ENCODE measurements at places on chromosomes 2 and 18.
A peak's percentile ranks its signal among the peaks of the same experiment; 100 is the strongest.

DNA sequence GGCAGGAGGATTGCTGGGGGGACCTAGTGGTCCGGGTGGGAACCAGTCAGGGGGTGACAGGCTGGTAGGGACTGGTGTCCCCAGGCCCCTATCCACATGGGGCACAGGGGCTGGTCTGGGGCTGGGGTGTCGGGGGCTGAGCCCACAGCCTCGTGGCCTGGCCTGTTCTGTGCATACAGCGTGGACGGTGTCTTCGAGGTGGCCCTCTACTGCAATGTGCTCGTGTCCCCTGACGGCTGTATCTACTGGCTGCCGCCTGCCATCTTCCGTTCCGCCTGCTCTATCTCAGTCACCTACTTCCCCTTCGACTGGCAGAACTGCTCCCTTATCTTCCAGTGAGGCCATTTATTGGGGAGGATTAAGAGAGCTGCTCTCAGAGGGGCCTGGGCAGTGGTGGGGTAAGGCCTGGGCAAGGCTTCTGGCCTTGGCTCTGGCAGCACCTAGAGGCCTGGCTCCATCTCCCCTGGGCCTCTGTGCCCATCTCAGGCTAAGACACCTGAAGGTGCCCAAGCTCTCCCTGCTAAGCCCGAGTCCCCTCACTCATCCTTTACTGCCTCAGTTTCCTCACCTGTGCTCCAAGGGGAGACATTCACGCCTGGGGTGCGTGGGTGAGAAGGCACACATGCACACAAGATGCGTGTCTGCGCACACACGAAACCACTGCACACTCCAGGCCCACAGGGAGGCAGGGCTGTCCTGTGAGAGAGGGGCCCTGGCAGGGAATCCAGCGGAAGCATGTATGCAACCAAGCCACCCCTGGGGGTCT, 1.9 kb downstream of the CHRNG start:
- peak; percentile 15 for DNase-seq

DNA sequence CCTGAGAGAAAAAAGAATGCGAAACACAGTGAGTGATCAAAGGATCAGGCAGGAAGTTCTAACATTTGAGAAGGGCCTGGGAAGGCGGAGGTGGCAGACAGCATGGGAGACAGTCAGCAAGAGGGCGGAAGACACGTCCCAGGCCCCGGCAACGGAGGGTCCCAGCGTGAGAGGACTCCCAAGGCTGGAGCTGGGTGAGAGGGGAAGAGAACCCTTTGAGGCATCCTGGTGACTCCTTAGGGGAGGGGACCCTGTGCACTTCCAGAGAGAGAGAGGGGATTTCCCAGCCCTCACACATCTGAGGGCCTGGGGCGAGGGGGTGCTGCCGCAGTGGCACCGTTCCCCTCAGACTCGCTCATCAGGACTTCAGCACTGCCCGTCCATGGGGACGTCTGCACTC, 133.4 kb downstream of the RTP5 start:
- no peak for DNase-seq

GRCh38 chr2:143312441-143312840, 183.2 kb downstream of the ARHGAP15 start:
- DNase-seq: no peak

DNA sequence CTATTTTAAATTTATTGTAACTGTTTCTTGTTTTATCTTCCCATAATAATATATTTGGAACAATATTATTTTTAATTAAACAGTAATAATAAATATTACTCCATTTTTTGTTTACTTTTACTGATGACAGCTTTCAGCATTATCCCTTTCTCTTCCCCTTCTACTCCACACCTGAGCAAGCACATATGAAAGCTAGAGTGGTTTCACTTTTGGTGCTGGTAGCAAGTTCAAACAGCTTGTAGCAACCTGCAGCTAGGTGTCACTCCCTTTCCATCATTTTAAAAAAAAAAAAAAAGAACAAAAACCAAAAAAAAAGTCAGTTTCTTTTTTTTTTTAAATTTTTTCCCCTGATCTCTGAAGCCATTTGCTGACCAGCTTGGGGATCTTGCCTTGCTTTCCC, 801.8 kb downstream of the CCDC85A start:
- DNase-seq: no peak

DNA sequence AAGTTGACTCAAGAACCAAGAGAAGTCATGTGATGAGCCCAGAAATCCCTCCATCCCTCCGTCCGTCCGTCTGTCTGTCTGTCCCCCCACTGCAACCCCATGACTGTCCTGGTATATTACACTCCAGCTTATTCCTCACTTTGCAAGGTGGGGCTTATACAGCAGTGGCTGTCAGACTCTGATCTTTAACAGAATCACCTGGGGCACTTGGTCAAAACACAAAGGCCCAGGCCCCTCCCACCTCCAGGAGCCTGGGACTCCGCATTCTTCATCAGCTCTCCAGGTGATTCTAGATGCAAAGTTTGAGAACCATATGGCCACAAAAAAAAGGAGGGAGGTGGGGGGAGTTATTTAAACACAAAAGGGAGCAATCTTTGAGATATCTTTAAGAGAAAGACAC, 61.4 kb downstream of the MYO5B start:
- DNase-seq: no peak

GRCh38 chr2:204110751-204111516, 174.4 kb downstream of the ICOS start:
- no peak for DNase-seq

- DNase-seq: no peak
These were observed 26.8 kb downstream of the MAPK4 start for GRCh38 chr18:50586710-50587109.

DNA sequence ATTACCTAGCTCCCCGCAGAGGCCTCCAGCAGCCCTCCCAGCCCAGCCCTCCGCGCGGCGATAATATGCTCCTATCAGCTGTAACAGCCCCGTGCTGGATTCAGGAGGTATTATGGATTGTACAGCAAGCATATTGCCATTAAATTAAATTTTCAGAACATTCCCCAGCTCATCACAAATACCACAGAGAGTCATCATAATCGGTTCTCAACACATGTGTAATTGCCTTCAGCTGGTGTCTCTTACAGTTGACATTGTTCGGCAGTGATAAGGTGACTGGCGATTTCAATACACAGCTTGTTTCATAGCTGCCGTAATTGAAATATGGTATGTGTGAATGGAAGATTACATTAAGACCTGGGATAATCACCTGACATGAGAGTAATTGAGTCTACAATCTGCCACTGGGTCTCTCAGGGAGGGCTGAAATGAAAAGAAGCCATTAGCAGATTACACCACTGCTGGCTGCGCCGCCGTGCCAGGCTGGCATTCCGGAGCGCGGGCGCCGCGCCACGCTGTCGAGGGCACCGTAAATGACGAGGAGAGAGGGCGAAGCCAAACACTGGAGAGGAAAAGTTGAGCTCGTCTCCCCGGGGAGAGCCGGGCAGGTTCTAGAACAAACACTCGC, 549.4 kb upstream of the SALL3 start:
- no peak for DNase-seq

- no peak for DNase-seq
These were observed 55.4 kb downstream of the CDC42EP3 start for GRCh38 chr2:37615804-37616676.

DNA sequence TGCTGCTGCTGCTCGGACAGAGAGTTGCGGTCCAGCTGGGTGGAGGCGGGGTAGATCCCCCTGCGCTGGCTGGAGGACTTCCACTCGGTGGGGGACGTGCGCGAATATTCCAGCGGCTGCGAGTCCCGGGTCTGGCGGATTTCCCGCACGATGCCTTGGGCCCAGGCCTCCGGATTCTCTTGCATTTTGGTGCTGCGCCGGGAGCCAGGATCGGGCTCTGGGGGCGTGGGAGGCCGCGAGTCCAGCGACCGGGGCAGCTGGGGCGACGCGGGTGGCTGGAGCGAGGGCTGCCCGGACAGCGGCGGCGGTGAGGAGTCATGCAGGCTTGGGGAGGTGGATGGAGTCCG, 4.8 kb downstream of the NT5C1B start:
- DNase-seq: no peak

DNA sequence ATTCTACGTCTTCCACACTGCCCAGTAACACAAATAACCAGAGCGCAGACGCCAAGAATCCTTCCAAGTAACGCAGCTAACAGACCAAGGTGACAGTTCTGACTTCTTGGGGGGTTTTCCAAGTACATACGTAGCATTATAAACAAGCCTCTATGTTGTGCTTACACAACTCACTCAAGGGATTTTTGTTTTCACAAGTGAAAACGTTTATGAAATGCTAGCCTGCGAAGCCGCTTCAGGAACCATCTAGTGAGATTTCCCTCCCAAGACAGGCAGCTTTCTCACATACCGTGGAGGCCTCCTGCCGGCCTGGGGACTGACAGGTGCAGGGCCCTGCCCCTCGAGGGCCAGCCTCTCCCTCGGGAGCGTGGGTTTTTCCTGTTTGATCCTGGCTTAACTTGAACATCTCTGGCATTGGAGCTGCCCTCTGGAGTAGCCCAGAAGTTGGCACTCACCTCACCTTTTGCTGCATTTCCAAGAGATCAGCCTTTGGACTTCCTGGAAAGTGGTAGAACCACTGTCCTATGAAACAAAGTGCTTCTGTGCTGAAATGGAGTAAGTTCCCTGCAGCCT, 151.1 kb downstream of the MBP start:
- DNase-seq: no peak

- DNase-seq: no peak
These were observed 783.6 kb downstream of the DCDC2C start for GRCh38 chr2:4486971-4487370.

DNA sequence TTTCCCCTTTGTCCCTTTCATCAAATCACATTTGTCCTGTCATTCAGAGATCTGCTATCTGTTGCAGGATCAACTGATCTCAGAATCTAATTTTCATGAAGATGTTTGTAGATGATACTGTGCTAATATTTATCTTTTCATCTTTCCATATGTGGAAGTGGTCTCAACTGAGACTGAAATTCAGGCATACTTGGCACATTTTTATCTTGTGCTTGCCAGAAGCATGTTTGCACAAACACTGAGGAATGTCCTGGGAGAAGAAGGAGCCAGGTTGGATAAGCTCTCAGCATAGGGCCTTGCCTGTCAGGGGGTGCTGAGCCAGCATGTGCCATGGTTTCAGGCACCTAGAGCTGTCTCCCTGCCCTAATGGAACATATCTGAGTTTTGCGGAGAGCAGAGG, 24.5 kb upstream of the MMADHC start:
- no peak for DNase-seq

- no peak for DNase-seq
These were observed 536 bp downstream of the ELP2 start for GRCh38 chr18:36130039-36130831.

- DNase-seq: no peak
These were observed 21.2 kb upstream of the PMAIP1 start for GRCh38 chr18:59878644-59879043.

DNA sequence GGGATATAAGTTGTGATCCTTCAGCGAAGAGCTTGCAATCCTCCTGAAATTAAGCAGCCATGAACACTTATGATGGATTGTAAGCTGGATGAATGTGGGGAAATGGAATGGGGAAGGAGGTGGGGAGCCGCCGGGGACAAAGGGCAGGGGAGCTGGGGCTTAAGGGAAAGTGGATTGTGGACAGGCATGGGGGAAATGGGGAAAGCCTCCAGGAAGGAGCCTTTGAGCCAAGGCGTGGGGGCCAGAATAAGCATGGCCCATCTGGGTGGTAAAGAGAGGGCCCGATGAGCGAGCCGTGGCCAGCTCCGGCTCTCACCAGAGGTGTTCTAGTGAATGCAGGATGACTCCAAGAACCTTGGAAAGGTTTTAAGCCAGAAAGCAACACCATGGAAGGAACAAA, 124.0 kb downstream of the SMAD7 start:
- DNase-seq: no peak
